OCI-LY7 (cell line): ENCODE measurements at places on chromosomes 1 and 21.

GRCh38 chr1:206828765-206829164, 36.7 kb upstream of the IL20 start:
- DNase-seq, result peak; percentile 53

- peak; percentile 5 for DNase-seq
Observed at GRCh38 chr1:59046730-59047157, 250.2 kb upstream of the FGGY start.

GRCh38 chr1:53016705-53017104, 45.3 kb upstream of the PODN start:
- DNase-seq, result no peak

DNA sequence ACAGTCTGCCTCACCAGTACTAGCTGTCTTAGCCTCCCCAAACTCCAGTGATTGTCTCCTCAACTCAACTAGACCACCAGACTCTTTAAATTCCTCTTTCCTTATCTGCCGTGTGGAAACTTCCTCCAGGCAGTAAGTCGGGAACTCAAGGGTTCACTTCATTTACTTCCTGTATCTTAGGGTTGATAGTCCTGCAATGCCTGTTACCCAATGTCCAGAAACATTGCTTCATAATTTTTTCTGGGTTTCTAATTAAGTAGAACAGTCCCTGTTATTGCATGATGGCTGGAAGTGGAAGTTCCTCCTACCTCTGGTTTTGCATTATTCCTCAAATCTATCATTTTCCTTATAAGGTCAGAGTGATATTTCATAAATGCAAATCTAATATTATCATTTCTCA, 60.8 kb upstream of the RNF11 start:
- no peak for DNase-seq

- DNase-seq, result peak; percentile 37
Observed at GRCh38 chr1:39845569-39846566, 37.4 kb downstream of the TRIT1 start.

- DNase-seq, result no peak
Observed at GRCh38 chr1:70717656-70718055, 306.6 kb downstream of the CTH start.

- no peak for DNase-seq
Observed at GRCh38 chr1:101816262-101816661, 180.5 kb downstream of the OLFM3 start.

GRCh38 chr1:155064111-155064831, 731 bp downstream of the EFNA4 start:
- peak; percentile 58 for DNase-seq

DNA sequence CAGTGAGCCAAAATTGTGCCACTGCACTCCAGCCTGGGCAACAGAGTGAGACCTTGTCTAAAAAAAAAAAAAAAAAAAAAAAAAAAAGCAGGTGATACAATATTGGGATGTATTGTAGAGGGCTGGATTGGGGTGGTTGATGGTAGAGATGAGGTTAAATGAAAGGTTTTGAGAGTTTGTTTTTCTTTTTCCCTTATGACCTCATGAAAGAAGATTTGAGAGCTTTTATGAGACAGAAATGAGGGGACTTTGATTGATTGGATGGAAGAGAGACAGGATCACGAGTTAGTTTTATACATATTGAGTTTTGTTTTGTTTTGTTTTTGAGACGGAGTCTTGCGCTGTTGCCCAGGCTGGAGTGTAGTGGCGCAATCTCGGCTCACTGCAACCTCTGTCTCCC, 27.1 kb downstream of the OSBPL9 start:
- no peak for DNase-seq

DNA sequence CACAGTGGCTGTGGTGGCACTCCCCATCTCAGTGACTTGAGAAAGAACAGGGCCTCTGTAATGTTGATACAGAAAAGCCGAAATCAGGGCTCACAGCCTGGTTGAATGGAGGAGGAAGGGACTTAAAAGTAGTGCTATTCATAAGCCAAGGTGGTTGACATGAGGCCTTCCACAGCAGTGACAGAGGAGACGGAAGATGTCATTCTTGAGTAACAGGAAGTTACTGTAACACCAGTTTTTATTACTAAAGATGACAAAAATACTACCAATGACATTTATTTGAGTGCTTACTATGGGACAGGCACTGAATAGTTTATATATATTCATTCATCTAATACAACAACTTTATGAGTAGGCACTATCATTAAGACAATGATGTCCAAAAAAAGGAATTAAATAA, 52.8 kb upstream of the GNG12 start:
- DNase-seq, result no peak

DNA sequence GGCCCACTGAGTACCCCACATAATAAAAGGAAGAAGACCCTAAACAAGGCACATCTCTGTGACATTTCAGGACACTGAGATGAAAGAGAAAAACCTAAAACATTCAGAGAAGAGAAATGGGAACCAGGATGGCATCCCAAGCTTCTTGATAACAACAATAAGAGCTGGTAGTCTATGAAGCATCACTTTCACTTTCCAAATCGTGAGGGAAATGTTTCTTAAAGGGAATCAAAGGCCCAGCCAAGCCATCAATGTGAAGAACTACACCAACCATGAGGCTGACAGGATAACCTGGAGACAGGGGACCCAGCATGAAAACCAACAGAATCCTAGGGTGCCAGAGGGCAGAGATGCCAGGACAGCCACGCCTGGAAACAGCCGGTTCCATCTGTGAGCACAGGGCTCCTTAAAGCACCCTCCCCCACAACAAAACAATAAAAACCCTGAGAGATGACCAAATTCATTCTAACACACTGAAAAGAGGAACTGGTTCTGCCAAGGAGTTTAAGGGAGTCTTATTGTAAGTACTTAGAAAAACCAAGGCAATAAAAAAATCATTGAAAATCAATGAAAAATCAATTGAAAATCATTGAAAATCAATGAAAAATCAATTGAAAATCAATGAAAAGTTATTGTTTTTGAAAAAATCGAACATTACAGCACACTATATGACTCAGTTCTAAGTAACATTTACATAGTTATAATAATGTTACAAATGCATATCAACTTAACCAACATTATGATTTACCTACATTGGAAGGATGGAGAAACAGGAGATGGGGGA, 141.5 kb upstream of the ERG start:
- DNase-seq, result no peak

GRCh38 chr1:18486195-18486594, 5.5 kb downstream of the KLHDC7A start:
- no peak for DNase-seq

DNA sequence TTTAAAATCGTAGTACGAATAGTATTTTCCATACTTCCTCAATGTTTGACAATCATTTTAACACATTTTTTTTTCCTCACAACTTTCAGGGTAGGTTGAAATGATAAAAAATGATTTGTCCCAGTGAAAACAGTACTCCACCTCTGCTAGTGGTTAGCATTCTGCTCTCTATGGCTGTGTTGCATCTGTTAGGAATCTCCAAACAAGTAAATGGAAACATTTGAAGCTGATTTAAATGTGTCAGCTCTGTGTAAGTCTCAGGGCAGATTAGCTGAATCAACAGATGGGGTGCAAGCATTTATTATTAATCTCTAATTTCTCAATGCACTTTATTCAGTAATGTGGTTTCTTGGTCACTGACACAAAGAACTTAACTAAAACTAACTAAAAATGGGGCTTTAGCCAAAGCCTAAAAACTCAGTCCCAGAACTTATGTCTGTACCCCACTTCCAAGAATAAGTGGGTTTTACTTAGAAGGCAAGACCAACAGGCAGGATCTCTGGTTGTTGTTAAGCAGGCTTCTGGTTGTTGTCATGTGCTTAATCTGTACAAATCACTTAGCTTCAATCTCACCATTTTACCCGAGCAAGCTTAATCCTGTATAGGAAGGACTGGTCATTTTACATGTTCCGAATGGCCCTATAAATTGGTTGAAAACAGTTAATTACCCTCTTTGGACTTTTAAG, 67.8 kb downstream of the PRRX1 start:
- no peak for DNase-seq

GRCh38 chr1:218866507-218866906, 307.2 kb upstream of the LYPLAL1 start:
- no peak for DNase-seq

DNA sequence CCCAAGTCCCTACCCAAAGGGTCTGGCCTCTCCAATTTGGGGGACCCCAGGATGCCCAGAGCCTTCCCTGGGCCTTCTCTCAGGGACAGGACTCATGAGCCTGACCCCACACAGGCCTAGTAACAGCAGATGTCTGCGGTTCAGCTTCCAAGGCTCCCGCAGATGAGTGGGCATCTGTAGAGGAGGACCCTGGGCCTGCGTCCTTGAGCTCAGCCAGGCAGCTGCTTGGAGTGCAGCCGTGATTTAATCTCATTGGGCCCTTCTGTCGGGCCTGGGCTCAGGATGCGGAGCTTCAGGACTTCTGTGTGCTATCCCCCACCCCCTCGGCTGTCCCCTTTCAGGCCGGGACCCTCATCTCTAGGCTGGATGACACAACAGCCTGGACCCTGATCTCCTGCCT, 35.4 kb downstream of the IGSF21 start:
- DNase-seq, result no peak

DNA sequence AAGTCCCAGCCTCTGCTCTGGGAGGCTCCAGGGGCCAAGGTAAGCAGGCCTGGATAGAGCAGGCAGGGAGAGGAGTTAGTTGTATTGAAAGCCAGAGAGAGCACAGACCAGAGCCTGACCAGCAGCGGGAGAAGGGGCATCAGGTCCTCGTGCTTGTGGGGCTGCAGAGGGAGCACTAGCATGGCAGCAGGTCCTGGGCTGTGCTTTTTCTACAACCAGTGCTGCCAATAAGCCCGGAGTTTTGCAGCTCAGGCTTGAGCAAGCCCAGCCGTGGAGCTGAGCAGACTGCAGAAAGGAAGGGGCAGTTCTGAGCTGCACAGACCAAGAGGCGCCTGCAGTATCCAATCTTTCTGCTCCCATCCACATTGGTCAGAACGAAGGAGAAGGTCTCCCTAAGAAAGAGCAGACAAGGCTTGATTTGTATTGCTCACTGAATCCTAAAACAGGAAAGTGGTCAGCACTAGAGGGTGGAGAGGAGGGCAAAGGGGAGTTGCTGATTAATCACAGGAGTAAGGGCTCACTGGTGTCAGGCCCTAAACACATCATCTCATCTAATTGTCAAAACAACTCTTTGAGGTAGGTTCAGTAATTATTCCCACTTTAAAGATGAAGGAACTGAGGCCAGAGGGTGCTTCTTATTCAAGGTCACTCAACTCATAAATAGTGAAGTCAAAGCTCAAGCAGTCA, 2.7 kb downstream of the DENND2D start:
- DNase-seq, result peak; percentile 57

GRCh38 chr1:246450611-246451251, 56.3 kb downstream of the SMYD3 start:
- peak; percentile 22 for DNase-seq

- DNase-seq, result no peak
Observed at GRCh38 chr1:202249846-202250245, 56.2 kb downstream of the LGR6 start.

DNA sequence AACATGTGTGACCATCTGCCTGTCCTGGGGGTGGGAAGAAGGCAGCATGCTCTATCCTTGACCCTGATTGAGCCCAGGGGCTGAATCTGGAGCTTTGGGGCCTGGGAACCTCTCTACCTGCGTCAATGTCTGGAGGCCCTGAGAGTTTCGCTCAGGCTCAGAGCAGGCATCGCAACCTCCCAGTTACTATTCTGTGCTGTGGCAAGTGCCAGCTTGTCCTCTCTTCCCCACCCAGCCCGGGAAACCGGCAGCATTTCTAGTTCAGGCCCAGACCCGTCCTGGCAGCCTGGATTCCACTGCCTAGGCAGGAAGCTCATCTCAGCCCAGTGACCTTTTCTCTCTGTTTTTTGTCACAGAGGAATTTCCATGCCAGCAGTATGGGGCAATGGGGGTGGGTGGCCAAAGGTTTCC, 10.0 kb upstream of the IRF6 start:
- DNase-seq, result no peak

- DNase-seq, result no peak
Observed at GRCh38 chr1:160726114-160726497, 12.9 kb upstream of the SLAMF7 start.

DNA sequence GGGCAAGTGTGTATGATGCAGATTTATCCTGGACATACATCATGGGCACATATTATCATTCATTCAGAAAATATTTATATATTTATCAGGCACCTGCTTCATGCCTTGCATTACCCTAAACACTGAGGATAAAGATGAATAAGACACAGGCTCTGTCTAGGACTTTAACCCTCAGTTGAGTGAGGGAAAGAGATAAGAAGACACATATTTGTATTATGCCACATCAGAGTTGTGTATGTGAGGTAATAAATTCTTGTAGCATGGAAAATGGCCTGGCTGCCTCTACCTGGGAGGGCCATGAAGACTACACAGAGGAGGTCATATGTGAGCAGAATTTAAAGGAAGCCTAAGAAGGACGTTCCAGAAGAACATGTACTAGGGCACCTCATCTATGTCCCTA, 275.8 kb upstream of the ST6GALNAC5 start:
- no peak for DNase-seq

DNA sequence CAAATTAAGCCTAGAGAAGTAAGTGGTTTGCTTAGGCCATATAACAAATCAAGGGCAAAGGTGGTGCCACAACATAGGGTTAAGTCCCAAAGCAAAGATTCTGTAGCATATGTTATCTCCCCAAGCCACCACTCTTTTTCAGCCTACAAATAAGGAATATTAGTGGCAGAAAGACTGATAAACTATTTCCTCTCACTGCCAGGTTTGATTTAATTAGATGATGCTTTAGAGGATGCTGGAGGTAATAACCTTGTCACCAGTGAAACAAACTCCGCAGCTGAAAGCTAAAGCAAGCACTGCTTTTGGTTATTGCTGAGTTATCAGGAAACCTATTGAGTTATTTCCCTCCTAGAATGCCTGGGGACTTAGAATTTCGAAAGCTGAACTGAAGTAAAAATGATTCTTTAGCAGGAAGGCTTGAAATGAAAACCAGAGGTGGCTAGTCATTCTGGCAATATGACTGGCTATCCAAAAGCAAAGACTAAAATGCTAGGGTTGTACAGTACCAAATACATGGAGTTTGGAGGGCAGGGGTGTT, 145.2 kb downstream of the SYT2 start:
- no peak for DNase-seq

DNA sequence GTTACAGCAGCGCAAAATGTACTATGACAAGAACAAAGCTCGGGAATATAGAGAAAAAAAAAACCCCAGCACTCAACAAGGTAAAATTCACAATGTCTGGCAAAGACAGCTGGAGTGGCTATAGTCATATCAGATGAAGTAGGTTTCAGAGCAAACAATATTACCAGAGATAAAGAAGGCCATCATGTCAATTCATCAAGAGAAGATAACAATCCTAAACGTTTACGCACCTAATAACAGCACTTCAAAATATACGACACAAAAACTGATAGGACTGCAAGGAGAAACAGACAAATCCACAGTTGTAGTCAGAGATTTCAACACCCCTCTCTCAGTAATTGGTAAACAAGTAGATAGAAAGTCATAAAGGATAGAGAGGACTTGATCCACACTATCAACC, 455.2 kb downstream of the PTPRU start:
- DNase-seq, result no peak

GRCh38 chr1:30572192-30572591, 151.2 kb downstream of the MATN1 start:
- DNase-seq, result no peak

GRCh38 chr1:32716312-32717148, 14.0 kb upstream of the SYNC start:
- DNase-seq, result peak; percentile 85

- no peak for DNase-seq
Observed at GRCh38 chr21:16678429-16679160, 834.2 kb upstream of the CXADR start.
